ENCODE measurements at places on chromosomes 1 and 21. TPM values are rescaled to one million over a fixed set of nuclear protein-coding genes. Genes with fewer than 3 reads are reported as not detected.

CRYAA gene
- not detected for total RNA-seq

FCRL4 gene
- total RNA-seq: not detected

- no peak overlapping the region for H3K27ac ChIP-seq
These were observed 15.8 kb upstream of the S100A11 start for GRCh38 chr1:152052606-152053005.

DNA sequence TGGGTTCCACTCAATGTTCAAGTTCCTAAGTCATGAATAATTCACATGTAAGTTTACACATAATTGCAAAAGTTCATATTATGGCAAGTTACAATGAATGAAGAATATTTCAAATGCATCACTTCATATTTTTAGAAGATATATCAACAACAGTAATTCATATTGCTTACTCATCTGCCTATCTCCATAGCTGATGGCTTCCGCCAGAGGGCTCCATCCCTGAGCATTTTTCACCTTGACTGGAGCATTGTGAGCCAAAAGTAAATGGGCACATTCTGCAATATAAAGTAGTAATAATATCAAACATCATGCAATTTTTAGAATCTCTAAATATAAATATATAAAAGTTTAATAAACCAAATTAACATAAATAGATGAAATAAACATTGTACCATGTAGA is 29.8 kb downstream of the ANKRD13C start:
- H3K4me1 ChIP-seq: peaks cover 4% of the 10 kb centered on the region
- no peaks in the 10 kb centered on the region for H3K27me3 ChIP-seq
- H3K27ac ChIP-seq: no peak overlapping the region
- no peaks in the 10 kb centered on the region for H3K36me3 ChIP-seq

DNA sequence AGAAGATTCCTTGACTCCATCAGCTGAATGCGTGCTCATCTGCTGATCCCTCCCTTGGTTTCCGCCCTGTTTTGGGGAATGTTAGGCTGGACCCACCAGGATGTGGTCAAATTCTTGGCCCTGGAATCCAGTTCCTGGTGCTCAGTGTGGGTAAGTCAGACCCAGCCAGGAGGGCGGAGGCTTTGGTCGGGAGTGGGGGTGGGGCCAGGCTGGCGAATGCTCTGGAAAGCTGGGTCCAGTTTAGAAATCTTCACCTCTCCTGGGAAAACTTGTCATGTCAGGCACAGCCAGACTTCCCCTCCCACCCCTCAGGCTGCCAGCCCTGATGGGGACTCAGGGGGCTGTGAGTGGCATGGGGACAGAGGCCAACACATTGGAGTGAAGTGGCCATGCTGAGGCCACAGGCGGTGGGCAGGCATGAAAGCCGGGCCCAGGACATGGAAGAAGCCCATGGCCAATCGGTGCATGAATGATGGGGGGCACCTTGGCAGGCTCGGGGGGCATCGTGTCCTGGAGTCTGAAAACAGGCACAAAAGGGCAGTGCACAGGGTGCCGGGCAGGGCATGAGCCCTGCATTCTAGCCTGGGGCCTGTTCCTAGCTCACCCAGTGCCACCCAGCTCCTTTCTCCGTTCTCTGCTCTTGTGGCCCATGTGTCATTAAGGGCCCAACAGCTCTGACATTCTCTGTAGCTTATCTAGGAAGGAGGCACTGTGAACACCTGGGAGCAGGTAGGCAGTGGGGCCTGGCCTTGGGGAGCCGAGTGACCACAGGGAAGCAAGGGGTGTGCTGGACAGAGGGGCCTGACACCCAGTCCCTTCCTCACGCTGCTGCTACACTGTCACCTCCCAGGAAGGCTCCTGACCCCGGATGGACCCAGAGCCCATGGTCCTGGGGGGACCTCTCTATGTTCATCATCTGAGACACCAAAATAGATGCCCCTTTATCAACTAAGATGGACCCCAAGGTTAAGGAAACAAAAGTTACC is 14.6 kb upstream of the PADI1 start:
- peak; percentile 92 for DNase-seq
- no peaks in the 10 kb centered on the region for H3K27me3 ChIP-seq
- no peak overlapping the region for H3K4me3 ChIP-seq
- H3K27ac ChIP-seq: peak overlapping the region; percentile 94
- peaks cover 9% of the 10 kb centered on the region for H3K4me1 ChIP-seq

DNA sequence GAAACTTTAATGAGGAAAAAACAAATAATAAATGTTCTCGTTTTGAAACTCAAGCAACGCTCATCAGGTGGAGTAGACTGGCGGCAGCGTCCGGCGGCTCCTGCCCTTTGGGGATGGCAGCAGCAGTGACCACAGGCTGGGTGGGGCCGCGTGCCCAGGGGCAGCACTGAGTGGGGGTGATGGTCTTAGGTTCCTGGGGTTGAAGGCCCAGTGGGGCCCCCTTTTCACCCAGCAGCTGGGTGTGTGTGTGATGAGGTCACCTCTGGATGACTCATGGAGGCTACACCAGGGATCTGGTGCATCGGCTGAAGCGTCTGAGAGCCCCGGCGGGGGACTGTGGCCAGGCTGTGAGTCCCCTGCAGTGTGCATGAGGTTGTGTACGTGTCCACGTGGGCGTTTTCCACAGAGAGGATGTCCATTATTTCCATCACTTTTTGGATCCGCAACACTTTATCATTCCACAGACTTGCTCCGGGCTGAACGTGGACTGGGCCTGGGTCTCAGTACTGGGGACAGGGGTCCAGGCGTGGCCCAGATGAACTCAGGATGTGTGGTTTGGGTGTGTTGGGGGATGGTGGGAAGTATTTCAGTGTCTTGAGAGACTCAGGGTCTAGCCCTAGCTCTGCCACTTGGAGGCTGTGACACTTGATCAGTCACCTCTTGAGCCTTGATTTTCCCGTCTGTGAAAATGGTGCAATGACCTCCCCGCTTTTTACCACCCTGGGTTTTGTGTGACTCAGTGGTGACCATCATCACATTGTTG is 25.6 kb downstream of the LDLRAP1 start:
- no peaks in the 10 kb centered on the region for H3K27me3 ChIP-seq
- peak overlapping the region; percentile 84 for H3K27ac ChIP-seq
- H3K4me1 ChIP-seq: peaks cover 41% of the 10 kb centered on the region
- DNase-seq: peak; percentile 88
- no peak overlapping the region for H3K4me3 ChIP-seq

- no peak overlapping the region for H3K4me3 ChIP-seq
- H3K27ac ChIP-seq: no peak overlapping the region
- peaks cover 3% of the 10 kb centered on the region for H3K27me3 ChIP-seq
These were observed 137.8 kb upstream of the COA6 start for GRCh38 chr1:234235434-234235881.

- H3K36me3 ChIP-seq: no peaks in the 10 kb centered on the region
- H3K4me3 ChIP-seq: no peak overlapping the region
- H3K27ac ChIP-seq: no peak overlapping the region
- DNase-seq: no peak
These were observed 127.3 kb downstream of the DSCAM start for GRCh38 chr21:40719615-40720014.

DNA sequence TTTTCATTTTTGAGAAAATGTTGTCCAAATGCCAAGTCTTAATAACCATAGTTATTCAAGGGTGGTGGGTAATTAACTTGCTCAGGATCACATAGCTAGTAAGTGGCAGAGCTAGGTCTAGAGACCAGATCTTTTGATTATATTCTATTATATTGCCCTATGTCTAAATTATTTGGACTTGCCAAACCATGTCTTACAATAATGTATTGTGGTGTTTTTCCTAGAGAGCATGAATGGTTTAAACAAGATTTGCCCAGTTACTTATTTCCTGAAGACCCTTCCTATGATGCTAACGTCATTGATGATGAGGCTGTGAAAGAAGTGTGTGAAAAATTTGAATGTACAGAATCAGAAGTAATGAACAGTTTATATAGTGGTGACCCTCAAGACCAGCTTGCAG is 58.6 kb downstream of the PRKAA2 start:
- no peak overlapping the region for H3K4me3 ChIP-seq
- H3K27ac ChIP-seq: no peak overlapping the region
- no peaks in the 10 kb centered on the region for H3K27me3 ChIP-seq
- peaks cover 6% of the 10 kb centered on the region for H3K36me3 ChIP-seq

GRCh38 chr1:69711190-69711930 is 143.6 kb downstream of the LRRC7 start:
- no peak overlapping the region for H3K4me3 ChIP-seq
- no peaks in the 10 kb centered on the region for H3K4me1 ChIP-seq
- no peak for DNase-seq
- no peak overlapping the region for H3K27ac ChIP-seq
- no peaks in the 10 kb centered on the region for H3K36me3 ChIP-seq

DNA sequence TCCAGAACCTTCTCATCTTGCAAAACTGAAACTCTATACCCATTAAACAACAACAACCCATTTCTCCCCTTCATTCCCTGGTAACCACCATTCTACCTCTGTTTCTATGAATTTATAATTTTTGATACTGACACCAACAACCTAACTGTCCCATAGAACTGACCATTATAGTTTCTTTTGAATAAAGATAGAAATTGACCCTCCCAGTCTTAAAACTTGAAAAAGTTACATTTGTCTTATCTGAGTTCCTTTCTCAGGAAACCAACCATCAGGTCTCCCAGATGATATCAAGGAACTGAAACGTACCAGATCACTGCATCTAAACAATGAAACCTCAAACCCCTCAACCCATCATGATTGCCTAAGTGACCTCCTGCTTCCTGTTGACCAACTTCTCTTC is 27.1 kb downstream of the RNF115 start:
- H3K27ac ChIP-seq: no peak overlapping the region
- H3K4me1 ChIP-seq: peaks cover 3% of the 10 kb centered on the region
- H3K36me3 ChIP-seq: peaks cover 12% of the 10 kb centered on the region
- H3K27me3 ChIP-seq: no peaks in the 10 kb centered on the region
- H3K4me3 ChIP-seq: no peak overlapping the region
- DNase-seq: no peak

Data from IMR-90 (cell line).